ENCODE measurements at places on chromosomes 6 and 20. TPM values are rescaled to one million over a fixed set of nuclear protein-coding genes. Genes with fewer than 3 reads are reported as not detected.

DNA sequence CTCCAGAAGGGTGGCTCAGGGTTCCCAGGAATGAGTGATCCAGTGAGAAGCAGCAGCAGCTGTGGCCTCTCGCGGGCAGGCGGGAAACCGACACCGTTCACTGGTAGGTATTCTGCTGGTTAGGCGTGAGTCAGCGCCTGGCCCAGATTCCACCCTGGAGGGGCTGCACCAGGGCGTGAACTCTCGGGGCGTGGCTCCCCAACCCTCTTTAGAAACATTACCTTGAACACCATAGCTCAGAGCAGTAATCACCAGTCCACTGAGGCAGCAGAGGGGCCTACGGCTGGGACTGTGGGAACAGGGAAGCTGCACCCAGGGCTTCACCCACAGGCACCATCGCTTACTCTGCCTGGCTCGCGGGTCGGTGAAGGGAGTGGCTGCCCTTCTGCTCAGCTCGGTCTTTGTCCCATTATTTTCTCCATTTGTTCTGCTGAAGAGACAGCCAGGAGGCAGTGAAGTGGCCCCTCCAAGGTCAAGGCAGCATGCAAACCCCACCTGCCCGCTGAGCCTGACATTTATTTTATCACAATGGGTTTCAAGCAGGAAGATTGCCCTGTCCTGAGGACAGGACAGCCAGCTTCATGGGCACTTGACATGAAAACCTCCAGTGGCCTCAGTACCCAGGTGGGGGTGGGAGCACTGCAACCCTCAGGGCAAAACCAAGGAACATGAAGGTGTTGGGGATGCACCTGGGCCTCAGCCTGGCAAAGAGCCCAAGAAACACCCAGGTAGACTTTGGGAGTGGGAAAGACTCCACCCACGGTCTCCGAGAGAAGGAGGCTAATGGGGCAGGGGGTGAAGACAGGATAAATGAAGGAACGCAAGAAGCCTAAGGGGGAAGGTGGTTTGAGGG is 51.0 kb upstream of the CD93 start:
- no peak for DNase-seq

DNA sequence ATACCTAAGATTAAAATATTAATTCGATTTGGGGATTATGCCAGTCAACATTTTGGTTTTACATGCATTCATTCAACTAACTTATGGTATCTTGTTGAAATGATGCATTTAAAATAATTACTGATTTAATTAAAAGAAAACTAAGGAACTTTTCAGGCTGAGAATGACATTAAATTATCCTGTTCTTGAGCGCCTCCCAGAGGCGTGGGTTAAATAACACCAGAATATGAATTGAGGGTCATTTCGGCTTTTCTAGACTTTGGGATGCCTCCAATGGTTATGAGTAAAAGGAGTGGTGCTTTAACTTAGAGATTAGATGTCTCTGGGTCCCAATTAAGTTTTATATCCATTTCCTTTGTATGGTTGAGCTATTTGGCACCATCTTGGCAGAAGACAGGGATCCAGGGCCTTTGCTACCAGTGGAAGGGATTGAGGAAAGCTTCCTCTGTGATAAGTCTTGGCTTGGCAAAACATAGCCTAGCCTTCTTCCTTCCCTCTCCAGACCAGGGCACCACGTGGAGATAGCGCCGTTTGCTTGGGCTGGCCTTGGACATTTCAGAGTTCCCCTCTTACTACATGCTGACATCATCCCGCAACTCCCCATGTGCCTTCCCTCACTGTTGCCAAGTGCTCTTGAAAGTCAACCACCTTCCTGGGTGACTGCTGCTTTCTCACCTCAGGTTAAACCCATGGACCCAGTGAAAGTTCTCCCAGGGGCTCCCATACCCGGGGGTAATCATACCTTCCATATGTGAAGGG is 28.7 kb downstream of the GNAS start:
- no peak for DNase-seq

DNA sequence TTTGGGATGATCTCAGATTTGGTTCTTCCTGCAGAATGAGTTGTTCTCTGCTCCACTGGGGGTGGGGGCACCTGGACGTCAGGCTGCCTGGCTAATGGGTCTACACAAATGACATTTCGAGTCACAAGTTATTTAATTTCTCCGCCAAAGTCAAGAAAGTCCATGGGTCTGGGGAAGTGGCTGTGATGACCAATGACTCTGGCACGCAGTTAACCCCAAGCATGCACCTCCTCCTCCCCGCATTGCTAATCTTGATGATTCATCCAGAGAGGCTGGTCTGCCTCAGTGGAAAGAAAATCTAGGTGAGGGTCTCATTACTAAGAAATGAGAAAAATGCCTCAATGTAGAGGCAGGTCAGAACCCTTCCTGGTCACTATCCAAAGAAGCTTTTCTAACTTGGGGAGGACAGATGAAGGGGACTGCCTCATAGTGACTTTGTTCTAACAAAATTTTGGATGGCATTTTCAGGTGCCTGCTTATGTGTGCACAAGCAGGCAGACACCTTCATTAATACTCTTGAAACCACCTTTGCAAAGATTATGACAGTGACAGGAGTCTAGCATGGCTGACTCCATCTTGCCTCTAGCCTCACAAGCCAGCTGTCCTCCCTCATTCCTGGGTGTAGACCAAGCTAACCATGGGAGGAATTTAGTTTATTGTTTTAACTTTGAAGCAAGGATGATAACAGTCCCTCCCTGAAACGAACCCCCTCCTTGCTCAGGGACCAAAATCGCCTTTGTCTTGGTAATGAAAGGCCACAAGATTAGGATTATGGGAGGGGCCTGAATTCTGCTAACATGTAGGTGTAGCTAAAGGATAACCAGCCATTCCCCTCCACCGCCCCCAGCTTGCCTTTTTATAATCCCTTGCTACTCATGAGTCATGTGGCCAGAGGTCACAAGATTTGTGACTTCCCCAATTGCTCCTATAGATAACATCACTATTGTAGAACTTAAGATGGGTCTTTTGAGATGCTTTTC is 98.6 kb upstream of the MRPS10 start:
- peak; percentile 81 for DNase-seq

The C20orf202 gene
- 0.16 TPM for total RNA-seq

DNA sequence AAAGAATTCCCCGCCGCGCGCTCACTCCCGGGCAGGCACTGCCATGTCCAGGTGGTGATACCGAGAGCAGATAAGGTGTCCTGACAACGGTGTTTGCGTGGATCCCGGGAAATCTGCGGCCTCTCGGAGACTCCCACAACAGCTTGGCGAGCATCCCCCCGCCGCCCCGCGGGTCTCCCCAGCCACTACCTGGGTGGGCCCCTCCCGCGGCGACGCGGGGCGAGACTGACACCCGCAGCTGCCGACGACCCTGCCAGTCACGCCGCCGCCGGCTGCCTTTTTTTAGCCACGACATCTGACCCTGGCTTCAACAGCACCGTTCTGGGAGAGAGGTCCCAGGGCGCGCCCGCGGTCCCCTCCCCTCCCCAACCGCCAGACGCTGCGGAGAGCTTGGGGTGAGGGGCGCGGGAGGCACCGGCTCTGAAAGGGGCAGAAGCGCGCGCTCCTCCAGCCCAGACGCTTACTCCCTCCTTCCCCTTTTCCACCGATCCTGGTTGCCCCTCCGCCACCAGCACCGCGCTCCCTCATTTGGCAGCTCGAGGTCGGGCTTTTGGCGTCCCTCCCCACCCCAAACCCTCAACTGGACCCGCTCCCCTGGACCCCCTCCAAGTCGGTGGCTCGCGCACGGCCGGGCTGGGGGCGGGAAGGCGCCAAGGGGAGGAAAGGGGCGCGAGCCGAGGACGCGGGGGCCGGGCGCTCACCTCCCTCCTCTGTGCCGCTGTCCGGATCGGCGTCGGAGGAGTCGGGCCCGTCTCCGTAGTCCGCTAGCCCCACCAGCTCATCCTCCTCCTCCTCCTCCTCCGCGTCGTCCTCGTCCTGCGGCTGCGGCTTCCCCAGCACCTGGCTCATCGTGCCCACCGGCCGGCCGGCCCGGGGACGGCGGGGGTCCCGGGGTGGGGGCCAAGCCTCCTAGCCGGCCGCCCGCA is 665 bp downstream of the RRAGD start:
- peak; percentile 80 for DNase-seq

The POM121L2 gene
- not detected for total RNA-seq

GRCh38 chr20:19448632-19449031 is 236.2 kb downstream of the SLC24A3 start:
- DNase-seq = no peak

DNA sequence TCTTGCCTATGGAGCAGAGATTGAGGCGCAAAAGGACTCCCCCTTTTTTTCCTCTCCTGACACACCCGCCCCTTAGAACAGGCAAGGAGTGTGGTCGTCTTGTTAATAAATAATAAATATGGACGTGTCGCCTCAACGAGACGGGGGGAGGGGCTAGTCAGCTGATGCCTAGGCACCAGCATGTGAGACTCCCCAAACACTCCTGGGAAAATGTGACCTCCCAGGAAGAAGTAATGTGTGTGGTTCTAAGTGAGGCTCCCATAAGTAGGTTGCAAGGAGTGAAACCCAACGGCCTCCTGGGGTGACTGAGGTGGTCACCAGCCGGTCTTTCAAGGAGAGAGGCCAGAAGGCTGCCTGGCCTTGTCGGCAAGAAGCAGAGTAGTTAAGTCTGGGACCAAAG is 1.1 kb upstream of the FAXC start:
- DNase-seq = peak; percentile 56

The SCUBE3 gene
- total RNA-seq = 4.5 TPM

The POU5F1 gene
- 19.9 TPM for total RNA-seq

The GRIK2 gene
- total RNA-seq = 0.82 TPM

GRCh38 chr6:133341607-133342158 is 100.5 kb downstream of the EYA4 start:
- DNase-seq = no peak

The SCRT2 gene
- total RNA-seq = not detected

DNA sequence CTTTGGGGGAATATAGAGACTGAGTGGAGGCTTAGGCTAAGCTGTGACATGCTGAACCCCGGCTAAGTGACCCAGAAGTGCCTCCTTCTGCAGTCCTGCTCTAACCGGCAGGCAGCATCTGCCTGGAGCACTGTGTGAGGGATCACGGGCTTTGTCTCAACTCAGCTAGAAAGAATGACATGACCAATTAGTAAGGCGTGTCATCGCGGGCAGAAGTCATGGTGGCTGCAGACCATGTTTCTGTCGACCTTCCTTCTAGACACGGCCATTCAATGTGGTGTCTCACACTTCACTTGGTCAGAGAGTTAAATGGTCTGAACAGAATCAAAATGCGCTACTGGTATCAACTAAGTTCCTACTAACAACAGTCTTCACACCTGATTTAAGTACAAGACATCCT is 35.0 kb downstream of the HUS1B start:
- no peak for DNase-seq

GRCh38 chr6:122833021-122833491 is 44.0 kb downstream of the SMPDL3A start:
- peak; percentile 83 for DNase-seq

- no peak for DNase-seq
These were observed 13.5 kb downstream of the EBF4 start for GRCh38 chr20:2705931-2706645.

GRCh38 chr6:138957484-138957883 is 30.6 kb downstream of the REPS1 start:
- no peak for DNase-seq

The ARFGAP1 gene
- total RNA-seq = 84.3 TPM

DNA sequence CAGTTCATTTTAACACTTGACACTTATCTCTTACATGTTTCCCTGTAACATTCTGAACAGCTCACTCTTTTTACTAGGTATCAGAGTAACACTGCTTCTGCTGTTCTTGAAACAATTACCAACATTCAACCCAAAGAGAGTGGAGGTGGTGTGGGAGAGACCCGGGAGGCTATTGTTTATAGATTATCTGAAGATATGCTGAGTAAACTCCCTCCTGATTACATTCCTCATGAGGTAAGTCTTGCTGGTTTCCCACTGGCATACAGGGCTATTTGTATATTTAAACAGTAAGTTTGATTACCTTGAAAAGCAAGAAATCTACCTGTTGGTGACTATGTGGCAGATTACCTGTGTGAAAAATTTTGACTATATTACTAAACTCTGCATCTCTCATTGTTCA is 39.8 kb upstream of the GLP1R start:
- no peak for DNase-seq

DNA sequence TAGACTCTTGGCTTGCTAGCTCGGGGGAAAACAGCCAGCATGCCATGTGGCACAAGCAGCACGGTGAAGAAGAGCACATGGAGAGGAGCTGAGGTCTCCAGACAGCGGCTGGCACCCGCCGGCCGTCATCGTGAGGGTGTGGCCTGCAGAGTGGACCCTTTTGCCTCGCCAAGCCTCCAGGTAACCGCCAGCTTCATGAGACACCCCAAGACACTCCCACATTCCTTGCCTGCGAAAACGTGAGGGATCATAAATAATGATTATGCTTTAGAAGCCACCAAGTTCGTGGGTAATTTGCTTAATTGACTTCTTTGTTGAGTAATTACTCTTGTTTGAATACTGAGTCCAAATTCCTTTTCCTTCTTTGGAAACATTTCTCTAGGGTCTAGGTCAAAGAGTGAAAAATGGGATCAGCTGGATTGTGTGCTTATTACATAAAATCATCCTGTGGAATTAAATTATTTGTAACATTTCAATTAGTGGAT is 23.2 kb downstream of the FAM50B start:
- no peak for DNase-seq

The BPI gene
- total RNA-seq = 0.16 TPM

The TRIM27 gene
- 47.7 TPM for total RNA-seq

The TNFRSF21 gene
- total RNA-seq = 45.5 TPM

The BMP2 gene
- total RNA-seq = 8.7 TPM

The CST1 gene
- not detected for total RNA-seq

GRCh38 chr6:27213544-27214125 is 33.9 kb upstream of the PRSS16 start:
- no peak for DNase-seq

The ANKRD66 gene
- not detected for total RNA-seq

DNA sequence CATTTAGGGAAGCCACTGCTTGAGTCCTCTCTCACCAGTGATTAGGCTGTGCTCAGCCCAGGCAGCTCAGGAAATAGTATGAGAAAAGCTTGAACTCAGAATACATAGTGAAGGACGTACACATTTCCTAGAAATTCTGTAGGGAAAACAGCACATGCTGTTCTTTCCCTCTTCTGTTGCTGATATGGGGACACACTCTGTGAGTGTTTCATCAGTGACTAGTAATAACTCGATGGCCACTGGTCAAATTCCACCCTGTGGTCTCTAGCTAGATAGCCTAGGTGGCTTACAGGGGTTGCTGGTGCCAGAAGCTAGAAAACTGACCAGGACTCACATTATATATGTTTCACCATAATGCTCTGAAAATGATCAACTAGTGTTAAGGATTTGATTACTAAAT is 259.8 kb upstream of the SOX4 start:
- no peak for DNase-seq

DNA sequence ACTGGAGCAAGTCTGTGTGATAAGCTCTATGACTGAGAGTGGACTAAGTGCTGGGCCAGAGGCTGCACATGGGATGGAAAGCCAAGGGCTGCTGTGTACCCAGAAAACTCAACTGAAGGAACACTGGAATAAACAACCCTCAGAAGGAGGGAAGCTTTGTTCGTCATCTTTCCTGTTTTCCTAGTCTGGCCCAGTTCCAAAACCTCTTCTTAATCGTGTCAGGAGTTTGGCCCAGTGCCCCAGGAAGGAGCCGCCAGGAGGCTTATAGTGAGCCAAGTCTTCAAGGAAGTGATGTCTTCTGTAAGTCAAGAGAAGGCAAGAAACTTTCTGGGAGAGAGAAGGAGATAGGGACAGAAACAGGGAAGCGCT is 23.3 kb upstream of the TOP1 start:
- DNase-seq = no peak

The PBOV1 gene
- not detected for total RNA-seq

All from kidney (tissue), 22 donors.